Right renal cortex interstitium (tissue), 3 donors: ENCODE measurements at places on chromosomes 12 and 14. TPM values are rescaled to one million over a fixed set of nuclear protein-coding genes. Genes with fewer than 3 reads are reported as not detected.

Gene BICDL1
- polyA plus RNA-seq: 39.1 TPM

Gene ST8SIA1
- 5.7 TPM for polyA plus RNA-seq

Gene SERPINA1
- 65.0 TPM for polyA plus RNA-seq

Gene SLC17A8
- 0.53 TPM for polyA plus RNA-seq

Gene PDE3A
- polyA plus RNA-seq: 22.5 TPM

Gene DDN
- 85.9 TPM for polyA plus RNA-seq
